CD14-positive monocyte (primary cell): ENCODE measurements at places on chromosomes 16 and 17.

DNA sequence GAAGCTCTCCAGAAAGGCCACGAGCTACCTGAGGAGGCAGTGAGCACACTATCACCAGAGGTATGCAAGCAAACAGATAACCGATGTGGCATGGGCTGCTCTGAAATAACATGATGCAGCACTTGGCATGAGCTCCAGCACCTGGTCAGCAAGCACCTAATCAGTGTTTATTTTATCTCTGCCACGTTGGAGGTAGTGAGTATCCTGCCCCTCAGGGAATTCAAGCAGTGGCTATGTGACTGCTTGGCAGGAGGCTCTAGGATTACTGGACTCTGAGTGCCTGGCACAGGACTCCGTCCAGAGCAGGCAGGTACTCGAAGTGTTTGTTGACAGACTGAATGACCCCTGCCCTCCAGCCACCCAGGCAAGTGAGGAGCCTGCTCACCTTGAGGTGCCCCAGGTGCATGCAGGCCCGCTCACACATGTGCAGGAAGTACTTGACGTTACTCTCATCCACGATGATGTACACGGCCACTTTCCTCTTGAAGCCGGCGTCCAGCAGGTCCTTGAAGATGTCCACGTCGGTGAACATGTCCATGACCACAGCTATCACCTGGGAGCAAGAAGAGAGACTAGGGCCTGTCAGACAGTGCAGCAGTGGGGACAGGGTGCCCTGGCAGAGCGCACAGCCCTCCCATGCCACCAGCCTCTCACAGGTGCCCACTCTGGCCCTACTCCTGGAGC, 16.6 kb downstream of the FAM83G start:
- no peak for DNase-seq

GRCh38 chr17:9308069-9308468, 267.6 kb downstream of the STX8 start:
- DNase-seq: no peak

- no peak for DNase-seq
Observed at GRCh38 chr17:72258711-72259110, 137.9 kb downstream of the SOX9 start.

DNA sequence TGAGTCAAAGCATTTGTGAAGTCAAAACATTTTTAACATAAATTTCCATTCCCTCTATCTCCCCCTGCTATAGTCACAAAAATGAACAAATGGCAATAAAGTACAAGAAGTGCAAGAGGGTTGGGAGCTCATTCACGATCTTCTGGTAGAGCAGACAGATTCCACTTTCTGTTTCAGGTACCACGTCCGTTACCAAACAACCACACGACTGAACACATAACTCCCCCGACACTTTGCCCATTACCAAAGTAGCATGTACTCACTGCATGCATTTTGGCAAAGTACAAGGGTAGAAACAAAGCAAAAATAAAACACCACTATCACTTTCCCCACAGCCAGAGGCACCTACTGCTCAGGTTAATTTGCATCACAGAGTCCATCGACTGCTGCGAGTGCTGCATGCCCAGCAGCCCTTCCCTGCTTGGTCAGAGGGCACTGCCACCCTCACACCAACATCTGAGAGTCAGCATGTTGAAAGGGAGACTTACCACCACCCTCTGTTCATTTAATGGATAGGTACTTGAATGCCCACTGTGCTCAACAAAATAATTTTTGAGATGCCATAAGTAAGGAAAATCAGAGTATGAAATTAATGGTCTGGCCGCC, 150.3 kb upstream of the AXIN2 start:
- no peak for DNase-seq

- DNase-seq: no peak
Observed at GRCh38 chr16:83969771-83970429, 1.9 kb downstream of the NECAB2 start.

DNA sequence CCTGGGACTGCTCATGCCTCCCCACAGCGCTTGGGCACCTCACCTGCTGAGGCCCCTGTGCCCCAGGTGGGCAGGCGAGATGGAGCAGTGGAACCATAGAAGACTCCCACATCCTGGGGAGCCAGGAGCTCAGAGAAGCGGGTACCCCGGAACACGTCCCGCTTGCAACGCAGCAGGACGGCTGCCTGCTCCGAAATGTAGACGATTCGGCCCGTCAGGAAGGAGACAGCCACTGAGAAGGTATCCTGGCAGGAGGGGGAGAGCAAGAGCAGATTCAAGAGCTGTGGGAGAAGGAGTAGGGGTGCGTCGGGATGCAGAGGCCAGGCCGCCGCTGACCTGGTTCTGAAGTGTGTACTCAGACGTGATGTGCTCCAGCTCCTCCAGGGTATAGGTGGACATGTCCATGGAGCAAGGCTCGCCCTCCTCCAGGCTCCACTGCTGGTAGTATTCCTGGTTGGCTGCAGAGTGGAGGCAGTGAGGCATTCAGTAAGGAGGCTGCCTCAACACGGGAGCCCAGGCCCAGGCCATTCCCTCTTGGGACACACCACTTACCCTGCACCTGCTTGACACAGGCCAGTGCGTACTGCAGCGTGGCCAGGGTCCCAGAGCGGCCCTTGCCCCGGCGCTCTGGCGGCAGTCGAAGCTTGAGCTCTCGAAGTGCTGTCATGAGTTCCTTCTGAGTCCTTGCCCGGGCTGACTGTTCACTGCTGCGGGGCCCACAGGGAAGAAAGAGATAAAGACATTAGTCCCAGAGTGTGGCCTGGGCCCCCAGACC, 2.6 kb downstream of the PER1 start:
- no peak for DNase-seq

DNA sequence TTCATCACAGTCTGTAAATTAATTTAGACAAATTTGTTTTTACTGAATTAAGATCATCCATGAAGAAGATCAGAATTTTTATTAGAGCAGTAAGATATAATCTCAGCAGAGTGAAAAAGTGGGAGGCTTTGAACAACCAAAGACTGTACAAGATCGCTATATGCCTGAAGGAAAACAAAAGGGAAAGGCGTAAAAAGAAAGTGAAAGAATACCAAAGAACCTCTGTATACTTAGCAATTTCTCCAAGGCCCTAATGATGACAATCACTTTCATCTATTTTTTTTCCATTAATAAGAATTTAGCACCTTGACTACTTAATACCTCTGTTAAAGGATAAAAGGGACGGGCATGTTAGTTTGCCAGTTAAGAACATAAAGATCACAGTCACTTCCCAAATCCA, 38.6 kb upstream of the ABCA10 start:
- no peak for DNase-seq

DNA sequence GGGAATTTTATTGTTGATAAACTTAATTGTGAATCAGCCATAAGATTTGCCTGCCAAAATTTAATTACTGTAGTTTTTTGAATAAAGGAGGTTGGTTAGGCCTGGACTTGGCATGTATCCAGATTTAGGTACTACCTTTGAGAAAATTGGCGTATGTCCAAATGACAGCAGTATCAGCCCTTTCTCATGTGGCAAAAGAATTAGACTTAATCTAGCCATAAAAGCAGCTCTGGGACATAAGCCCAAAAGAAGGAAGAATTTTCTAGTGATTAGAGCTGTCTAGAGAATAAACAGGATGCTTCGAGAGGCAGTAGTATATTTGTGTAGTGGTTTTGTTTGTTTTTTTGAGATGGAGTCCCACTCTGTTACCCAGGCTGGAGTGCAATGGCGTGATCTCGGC, 27.7 kb downstream of the PPM1E start:
- DNase-seq: no peak

- DNase-seq: no peak
Observed at GRCh38 chr16:60151987-60152386, 1417.9 kb upstream of the GOT2 start.

- DNase-seq: no peak
Observed at GRCh38 chr17:17831208-17832031, 5.4 kb downstream of the SREBF1 start.
